ENCODE measurements at places on chromosomes 11 and 22.

GRCh38 chr11:47317064-47317828, 35.3 kb downstream of the MYBPC3 start:
- DNase-seq = no peak

GRCh38 chr11:2903672-2904011, 18.1 kb upstream of the CDKN1C start:
- no peak for DNase-seq

GRCh38 chr22:46761539-46762237, 762 bp upstream of the TBC1D22A start:
- no peak for DNase-seq

DNA sequence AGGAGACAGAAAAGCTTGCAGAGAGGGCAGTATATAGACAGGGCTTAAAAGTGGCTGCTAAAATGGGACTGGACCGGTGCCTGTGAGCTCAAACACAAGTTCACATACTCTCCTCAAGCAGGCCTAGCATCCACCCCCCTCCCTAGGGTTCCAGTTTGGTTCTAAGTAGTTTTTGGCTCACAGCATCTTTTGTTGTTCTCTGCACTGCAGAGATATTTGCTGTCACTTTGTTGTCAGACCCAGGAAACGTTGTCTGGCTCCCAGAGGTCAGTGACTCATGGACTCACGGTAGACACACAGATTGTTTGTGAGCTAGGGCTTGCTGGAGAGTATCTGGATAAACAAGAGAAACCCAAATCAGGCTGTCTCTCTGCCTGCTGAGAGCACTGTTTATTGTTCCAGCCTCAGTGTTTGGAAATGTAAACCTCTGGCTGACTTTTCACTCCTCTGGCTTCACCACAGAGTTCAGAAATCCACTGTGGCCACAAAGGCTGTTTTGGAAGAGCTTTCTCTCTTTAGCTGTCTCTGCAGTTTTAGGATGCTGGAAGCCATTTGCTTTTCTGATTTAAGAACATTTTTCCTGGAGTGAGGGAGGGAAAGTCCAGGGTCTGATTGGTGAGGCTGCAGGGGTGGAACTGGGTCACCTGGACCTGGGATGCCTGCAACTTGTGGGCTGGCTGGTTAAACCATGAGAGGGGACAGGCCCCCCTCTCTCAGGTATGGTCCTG, 303.7 kb upstream of the PLET1 start:
- DNase-seq = peak; percentile 65

DNA sequence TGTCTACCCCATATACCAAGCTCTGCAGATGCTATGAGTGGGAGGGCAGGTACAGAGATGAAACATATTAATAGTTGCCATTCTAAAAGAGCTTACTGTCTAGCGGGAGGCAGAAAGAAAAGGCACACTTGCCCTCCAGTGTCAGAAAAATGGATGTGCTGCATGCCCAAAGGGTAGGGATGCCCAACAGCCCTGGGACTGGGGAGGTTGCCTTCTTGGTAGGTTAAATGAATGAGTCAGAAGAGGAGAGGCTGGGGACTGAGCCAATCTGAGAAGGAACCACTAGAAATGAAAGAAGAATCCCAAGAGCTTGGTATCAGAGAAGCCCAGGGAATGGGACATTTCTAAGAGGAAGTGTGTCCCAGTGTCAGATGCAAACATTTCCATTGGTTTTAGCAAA, 1.2 kb downstream of the BIRC3 start:
- DNase-seq = peak; percentile 82

Data from RPMI7951 (cell line).